ENCODE measurements at places on chromosomes 11 and 22.

- DNase-seq = no peak
Observed at GRCh38 chr22:43910178-43910695, 13.4 kb upstream of the PNPLA3 start.

DNA sequence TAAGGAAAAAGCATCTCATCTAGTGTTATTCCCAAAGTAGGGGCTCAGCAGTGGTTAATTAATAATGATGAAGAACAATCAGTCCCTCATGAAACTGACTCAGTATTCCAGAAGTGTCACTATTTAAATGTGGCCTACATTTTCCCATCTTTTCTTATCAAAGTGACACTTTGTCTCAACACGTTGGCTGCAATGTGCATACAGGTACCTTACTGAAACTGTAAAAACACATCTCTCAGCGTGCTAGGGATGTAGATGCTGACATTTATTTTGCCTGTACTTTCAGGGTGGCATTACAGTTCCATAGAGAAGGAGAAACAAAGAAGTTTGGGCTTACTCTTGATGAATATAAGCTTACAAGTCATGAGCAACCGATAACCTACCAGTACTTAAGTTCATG is 58.3 kb upstream of the FAT3 start:
- no peak for DNase-seq

GRCh38 chr22:24772493-24773220 is 1.9 kb downstream of the PIWIL3 start:
- DNase-seq = no peak

GRCh38 chr11:117972044-117972443 is 14.2 kb upstream of the IL10RA start:
- DNase-seq = no peak

DNA sequence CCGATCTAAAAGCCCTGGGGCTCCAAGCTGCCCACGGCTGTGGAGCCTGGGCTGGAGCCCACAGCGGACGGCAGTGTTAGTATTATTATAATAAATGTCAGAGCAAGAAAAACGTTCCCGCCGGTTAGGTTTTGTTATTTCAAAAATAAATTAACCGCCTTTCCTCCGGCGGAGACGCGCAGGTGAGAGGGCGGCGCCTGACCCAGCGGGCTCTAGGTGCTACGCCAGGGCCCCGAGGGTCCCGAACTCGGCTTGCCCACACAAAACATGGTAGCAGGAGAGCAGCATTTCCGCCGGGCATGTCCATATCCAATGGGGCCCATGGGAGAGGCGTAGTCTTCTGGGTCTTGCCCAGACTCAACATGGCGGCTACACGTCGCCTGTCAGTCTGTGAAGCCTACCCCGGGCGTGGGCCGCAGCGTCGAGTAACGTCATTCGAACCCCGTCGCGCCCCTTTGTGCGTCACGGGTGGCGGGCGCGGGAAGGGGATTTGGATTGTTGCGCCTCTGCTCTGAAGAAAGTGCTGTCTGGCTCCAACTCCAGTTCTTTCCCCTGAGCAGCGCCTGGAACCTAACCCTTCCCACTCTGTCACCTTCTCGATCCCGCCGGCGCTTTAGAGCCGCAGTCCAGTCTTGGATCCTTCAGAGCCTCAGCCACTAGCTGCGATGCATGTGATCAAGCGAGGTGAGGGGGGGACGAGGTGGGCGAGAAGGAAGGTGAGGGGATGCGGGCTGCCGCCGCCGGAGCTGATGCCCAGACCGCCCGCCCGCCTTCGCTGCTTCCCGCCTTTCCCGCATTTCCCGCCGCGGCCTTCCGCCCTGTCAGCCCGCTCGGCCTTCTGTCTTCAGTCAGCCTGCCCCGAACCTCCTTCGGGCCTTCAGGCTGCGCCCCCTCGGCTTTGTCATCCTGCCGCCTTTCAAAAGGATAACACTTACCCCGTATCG is at the start of gene RRM1:
RRM1 (plus strand) TSS at position 452 of the 944 bp plus-strand sequence; CDS start at position 666, 214 bp downstream.
- DNase-seq = peak; percentile 96

GRCh38 chr11:58898106-58898505 is 41.2 kb upstream of the GLYATL1 start:
- no peak for DNase-seq

- no peak for DNase-seq
Observed at GRCh38 chr11:7437696-7438095, 47.6 kb upstream of the OLFML1 start.

GRCh38 chr22:36100134-36100824 is 60.3 kb downstream of the APOL3 start:
- DNase-seq = no peak

DNA sequence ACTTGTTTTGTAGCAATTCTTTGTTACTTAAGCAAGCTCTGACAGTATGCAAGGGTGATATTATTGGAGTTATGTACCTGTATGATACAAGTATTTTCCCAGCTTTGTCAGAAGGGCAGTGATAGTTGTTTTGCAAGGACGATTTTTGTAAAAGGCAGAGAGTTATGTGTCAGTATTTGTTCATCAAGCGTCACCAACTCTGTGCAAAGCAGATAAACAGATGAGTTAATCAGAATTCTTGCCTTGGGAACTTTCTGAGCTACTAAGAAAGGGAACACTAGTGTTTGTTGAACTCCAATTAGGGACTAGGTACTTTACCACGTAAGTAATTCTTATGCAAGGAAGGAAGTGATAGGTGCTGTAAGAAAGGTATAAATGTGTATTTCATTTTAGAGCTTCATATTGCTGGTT is 1.4 kb downstream of the USP47 start:
- DNase-seq = peak; percentile 29

DNA sequence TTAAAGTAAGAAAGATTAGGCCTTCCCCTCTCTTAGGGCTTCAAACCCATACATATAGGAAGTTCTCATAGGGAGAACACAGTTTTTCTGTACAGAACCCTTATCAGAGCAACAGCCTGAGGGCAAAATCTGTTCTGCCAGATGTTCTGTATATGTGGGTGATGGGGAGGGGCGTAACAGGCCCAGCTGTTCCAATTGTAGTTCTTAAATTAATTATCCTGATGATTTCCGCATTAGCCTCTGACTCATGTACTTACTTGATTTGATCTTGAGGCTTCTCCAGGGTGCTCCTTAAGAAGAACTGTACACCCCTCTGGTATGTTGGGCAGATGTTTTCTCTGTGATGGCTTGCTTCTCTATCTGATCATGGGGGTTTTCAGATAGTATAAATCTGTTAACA is 123.1 kb upstream of the C11orf87 start:
- DNase-seq = no peak

DNA sequence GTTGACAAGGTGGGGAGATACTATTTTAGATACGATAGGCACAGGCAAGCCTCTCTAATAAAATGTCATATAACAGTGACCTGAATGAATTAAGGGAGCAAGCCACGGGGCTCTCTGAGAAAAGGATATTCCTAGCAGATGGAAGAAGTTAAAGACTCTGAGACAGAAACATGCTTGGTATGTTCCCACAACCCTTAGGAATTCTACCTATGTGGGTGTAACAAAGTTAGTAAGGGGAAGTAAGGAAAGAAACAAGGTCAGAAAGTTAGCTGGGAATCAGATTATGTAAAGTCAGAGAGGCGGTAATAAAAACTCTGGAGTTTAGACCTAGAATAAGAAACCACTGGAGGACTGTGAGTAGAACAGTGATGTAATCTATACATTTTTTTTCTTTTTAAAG is 59.7 kb upstream of the GDPD4 start:
- DNase-seq = no peak

DNA sequence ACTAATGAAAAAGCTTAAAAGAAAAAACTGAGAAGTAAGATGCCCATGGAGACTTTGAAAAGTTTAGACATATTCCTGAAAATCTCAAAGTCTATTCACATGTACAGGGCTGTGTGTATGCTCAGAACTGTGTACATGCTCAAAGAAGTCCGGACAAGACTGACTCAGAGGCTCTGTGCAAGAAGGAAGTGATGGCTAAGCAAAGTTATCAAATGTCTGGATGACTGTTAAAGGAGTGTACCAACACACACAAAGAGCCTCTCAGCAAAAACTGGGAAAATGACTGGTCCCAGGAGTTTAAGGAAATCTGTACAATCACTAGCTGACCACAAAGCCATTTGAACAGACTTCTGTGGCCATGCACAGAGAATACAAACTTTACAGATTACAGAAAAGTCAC is 33.1 kb upstream of the ARHGAP32 start:
- no peak for DNase-seq

DNA sequence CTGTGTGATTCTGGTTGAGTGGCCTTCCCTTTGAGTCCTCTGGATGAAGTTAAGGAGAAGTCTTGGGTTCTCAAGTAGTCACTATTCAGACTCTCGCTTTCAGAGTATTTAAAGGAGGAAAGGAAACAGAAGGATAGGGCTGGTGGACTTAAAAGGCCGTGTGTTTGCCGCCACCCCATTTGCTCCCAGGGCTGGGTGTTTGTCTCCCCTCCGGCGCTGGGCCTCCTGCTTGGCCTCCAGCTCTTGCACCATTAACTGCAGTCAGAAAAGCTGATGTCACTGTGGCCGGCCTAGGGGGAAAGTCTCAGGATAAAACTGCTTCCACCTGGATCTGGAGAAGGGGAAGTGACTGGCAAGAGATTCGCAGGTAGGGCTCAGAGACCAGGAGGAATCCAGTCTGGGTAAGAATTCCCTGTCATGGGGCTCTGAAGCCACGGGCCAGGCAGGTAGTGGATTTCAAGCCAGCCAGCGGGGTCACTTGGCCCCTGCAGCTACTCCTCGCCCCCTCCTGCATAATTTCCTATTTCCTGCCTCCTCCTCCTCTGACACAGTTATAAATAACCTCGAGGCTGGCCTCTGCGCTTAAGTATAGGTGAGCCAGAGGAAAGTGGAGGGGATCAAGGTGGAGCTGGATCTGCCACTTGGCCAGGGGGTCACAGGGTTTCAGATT is 17.1 kb downstream of the TIMP3 start:
- DNase-seq = no peak

DNA sequence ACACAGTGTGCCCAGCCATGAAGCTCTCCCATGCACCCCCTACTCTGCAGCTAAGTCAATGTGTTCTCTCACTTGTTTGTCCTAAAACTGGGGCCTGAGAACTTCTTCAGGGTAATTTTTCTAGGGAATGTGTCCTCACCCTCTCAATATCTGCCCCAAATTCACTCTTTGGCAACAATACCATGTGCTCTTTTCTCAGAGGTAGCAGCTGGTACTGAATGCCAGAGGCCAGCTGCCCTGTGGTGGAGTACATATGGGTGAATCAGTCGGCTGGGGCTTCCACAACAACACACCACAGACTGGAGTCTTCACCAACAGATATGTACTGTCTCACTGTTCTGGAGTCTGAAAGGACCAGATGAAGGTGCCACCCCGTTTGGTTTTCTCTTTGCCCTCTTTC is 97.7 kb upstream of the TOP3B start:
- no peak for DNase-seq

- no peak for DNase-seq
Observed at GRCh38 chr11:29448246-29448877, 568.5 kb downstream of the KCNA4 start.

GRCh38 chr11:71239581-71239980 is 12.8 kb downstream of the SHANK2 start:
- no peak for DNase-seq

- no peak for DNase-seq
Observed at GRCh38 chr11:65445101-65445603, 22.6 kb downstream of the NEAT1 start.

- no peak for DNase-seq
Observed at GRCh38 chr11:72750086-72750485, 2.1 kb downstream of the ARAP1 start.

GRCh38 chr11:111540114-111540936 is at the start of gene LAYN:
LAYN (plus strand) TSS chr11:111540720; CDS start chr11:111540844, 124 bp downstream.
- no peak for DNase-seq

- no peak for DNase-seq
Observed at GRCh38 chr11:31940371-31941037, 129.4 kb upstream of the PAX6 start.

GRCh38 chr11:11931461-11932055 is 76.9 kb downstream of the DKK3 start:
- DNase-seq = peak; percentile 54

- DNase-seq = peak; percentile 35
Observed at GRCh38 chr11:36540998-36541397, 26.8 kb upstream of the RAG1 start.

- DNase-seq = no peak
Observed at GRCh38 chr11:80872116-80872728, 1431.4 kb upstream of the TENM4 start.

DNA sequence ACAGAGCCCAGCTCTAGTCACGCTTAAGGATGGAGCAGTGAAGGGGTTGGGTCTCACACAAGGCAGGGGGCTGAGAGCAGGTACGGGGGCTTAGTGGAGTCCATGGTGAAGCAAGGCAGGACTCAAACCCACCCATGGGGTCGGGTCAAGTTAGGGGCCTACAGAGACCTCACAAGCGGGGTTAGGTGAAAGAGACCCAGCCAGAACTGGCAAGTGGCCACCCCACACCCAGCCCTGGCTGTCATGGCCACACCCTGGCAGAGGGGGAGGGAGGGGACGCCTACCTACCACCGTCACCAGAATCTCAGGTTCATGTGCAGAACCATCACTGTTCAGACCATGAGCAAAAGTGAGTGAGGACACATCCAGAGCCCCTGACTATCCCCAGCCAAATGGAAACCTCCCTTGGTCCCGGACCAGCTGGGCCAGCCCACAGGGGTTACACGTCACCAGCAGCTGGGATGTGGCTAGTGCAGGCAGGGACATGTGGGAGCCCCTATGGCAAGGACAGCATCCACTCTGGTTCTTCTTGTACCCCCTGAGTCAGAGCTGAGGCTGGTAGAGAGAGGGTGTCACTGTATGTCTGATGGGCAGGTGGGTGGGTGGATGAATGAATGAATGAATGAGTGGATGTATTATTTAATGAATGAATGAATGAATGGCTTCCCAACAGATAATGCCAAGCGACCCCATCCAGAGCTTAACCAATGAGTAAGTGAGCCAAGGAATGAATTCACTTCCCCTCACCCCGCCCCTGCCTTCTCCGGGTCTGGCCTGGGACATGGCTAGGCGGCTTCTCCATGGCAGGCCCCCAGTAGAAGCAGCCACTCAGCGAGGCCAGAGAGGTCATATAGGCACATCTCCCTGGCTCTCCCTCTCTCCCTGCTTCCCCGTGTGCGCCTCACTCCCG is 681.6 kb downstream of the TBC1D22A start:
- no peak for DNase-seq

- no peak for DNase-seq
Observed at GRCh38 chr22:21968452-21969129, 14.0 kb downstream of the TOP3B start.

- no peak for DNase-seq
Observed at GRCh38 chr22:30044369-30044768, 35.9 kb upstream of the HORMAD2 start.
